ENCODE measurements at places on chromosomes 16 and 17.

- ATAC-seq, result no peak
Observed at GRCh38 chr16:4976079-4976478, 17.9 kb downstream of the SEC14L5 start.

- ATAC-seq, result no peak
Observed at GRCh38 chr17:39697961-39698360, 1.9 kb upstream of the ERBB2 start.

DNA sequence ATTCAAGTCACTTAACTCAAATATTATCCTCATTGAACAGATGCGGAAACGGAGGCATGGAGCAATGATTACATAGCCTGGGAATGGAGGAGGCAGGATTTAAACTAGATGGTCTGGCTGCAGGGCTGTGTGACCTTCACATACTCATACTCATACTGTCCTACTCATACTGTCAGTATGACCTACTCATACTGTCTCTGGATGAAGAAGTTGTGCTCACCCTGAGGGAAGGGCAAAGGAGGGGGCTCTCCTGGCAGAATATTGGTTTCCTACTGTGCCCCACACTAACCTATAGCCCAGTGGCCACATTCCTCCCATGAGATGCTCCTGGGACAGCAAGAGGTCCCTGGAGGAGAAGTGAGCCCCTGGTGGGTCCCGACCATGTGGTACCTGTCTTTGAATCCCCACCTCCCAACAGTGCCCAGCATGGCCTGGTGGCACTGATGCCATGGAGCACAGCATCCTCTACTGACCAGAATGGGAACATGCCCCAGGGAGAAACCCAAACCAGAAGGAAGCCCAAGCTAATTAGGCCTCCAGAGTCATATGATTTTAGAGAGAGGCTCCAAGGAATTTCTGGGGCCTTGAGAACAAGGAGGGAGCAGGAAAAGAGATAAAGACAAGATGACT is 197.3 kb upstream of the SDK2 start:
- no peak for ATAC-seq

DNA sequence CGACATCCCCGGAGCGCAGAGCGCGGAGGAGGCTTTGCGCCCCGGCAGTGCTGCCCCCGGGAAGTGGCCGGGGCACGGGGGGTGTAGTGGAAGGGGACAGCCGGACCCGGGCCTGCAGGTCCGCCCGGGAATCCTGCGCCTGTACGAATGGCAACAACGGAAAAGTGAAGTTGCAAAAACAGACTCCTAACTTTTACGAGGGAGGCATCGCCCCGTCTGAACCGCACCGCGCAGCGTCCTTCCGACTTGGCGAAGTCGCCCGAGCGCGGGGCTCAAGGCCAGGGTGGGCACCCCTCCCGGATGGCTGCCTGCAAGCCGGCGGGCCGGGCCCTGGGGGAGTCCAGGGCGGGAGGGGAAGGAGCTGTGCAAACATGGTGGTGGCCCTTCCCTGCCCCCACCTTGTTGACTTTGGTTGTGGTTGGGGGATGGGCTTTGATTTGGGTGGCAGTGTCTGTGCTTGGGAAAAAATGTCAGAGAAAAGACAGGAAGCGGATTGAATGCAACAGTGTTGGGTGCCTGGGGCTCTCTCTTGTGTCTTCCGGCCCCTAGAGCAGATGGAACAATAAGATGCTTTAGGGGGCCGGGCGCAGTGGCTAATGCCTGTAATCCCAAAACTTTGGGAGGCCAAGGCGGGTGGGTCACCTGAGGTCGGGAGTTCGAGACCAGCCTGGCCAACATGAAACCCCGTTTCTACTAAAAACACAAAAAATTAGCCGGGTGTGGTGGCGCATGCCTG is 675 bp downstream of the RNF213 start:
- ATAC-seq, result peak; percentile 43

DNA sequence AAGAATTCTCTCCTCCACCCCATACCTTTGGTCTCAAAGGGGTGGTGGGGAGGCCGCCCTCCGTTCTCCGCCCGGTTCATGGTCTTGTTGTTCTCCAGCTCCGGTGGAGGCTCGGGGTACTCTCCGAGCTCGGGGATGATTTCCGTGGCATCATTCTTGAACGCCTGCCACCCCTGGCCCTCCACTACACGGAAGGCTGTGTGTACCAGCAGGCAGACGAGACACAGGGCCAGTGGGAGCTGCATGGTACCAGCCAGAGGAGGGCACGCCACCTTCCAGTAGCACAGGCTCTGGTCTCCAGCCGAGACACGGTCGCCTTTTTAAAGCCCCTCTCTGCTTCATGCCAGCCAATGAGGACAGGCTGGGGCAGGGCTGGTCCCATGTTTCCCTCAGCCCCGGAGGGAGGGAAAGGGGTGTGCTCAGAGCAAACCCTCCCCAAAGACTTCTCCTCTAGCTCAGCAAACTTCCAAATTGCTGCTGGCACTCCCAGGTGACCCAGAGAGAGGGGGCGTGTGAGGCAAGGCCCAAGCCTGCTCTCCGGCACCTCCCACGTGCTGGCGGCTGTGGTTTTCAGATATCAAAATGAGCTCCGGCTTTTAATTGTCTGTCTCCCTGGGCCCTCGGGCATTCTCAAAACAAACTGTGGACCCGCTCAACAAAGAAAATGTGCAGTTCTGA is at the start of gene SOST:
Gene SOST (minus strand): TSS at position 295 of the 678 bp plus-strand sequence. CDS start 50 bp downstream, at position 245.
- ATAC-seq, result no peak

DNA sequence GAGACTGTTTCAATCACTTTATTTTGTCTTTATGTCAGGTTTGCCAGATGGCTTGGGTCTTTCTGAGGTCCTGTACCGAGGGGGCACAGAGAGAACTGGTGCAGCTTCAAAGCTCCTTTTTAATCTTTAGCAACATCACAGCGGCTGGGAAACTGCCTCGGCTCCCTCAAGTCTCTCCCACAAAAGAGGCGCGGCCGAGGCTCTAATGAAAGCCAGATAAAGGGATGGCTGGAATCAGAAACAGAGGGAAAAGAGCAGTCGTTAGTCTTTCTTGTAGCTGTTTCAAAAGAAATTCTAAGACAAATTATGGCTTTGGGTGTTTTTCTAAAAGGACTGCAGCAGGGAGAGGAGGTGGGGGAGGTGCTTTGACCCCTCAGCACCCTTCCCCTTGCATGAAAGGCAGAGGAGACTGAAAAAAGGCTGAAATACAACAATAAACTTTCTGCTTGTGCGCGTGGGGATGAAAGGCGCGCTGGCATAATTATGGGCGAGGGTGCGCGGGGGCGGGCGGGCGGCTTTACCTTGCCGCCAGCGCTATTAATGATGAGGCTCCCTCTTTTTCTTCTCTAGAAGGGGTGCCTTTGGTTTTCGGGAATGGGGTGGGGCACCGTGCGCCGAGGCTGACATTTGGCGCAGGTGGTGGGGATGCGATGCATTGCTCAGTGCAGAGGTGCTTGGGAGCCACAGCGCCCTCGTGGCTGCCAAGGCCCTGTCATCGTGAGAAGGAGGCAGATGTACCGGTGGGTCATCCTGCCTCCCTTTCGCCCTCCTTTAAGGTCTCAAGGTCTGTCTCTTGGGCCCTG is 22.3 kb upstream of the BRD7 start:
- no peak for ATAC-seq

DNA sequence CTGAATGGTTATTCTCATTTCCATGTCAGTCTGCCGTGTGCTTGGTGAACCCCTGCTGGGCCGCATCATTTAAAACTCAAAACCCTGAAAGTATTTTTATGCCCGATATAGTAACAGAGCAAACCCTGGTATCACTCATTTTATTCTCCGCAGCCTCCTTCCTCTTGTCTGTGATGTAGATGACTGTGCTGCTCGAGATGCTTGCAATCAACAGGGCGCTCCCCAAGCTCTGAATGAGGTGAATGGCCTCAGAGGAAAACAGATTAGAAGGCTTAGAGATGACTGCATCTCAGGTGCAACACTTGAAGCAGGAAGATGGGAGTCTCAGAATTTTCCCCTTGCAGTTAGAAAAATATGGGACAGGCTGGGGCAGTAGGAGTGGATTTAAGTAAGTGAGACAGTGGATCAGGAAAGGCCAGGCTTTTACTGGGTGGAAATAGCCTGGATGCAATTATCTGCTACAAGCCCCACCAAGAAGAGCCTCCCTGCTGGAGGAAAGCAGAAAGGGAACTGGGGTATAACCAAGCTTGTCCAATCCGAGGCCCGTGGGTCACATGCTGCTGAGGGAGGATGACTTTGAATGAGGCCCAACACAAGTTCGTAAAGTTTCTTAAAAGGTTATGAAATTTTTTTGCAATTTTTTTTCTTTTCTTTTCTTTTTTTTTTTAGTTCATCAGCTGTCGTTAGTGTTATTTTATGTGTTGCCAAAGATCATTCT is 166.9 kb downstream of the CDH13 start:
- ATAC-seq, result no peak

- no peak for ATAC-seq
Observed at GRCh38 chr17:75615301-75615700, 17.9 kb upstream of the SMIM5 start.

All from SK-N-SH treated with all-trans-retinoic acid at 6 μM for 48 hours (cell line).